Lung (tissue), 17 donors: ENCODE measurements at places on chromosomes 2 and 18. TPM values are rescaled to one million over a fixed set of nuclear protein-coding genes. Genes with fewer than 3 reads are reported as not detected.

DNA sequence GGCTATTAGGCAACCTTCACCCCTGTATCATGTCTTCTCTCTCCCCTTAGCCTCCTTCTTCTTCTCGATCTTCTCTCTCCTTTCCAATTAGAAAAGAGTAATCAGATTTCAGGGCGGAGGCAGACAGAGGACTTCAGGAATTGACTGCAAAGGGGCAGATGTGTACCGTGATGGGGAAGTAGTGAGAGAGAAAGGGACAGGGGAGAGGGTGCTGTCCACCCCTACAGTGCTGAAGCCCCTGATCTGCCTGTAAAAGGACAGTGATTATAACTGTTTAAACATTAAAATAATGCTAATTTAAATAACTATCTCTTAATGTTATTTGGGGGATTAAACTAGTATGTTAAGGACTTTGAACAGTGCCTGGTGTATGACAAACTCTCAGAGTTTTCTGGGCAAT, 178.5 kb downstream of the ACTR3 start:
- H3K36me3 ChIP-seq = no peaks in the 10 kb centered on the region
- peak; percentile 40 for DNase-seq
- no peak overlapping the region for H3K4me3 ChIP-seq
- H3K4me1 ChIP-seq = no peaks in the 10 kb centered on the region
- no peak overlapping the region for H3K27ac ChIP-seq

- no peaks in the 10 kb centered on the region for H3K27me3 ChIP-seq
- H3K27ac ChIP-seq = no peak overlapping the region
- no peaks in the 10 kb centered on the region for H3K36me3 ChIP-seq
- peaks cover 10% of the 10 kb centered on the region for H3K4me1 ChIP-seq
- H3K4me3 ChIP-seq = no peak overlapping the region
These were observed 95.2 kb upstream of the FSIP2 start for GRCh38 chr2:185643434-185643833.

- H3K4me3 ChIP-seq = no peak overlapping the region
- no peaks in the 10 kb centered on the region for H3K27me3 ChIP-seq
- H3K4me1 ChIP-seq = no peaks in the 10 kb centered on the region
These were observed 11.3 kb downstream of the RMP24 start for GRCh38 chr18:35983818-35984217.

DNA sequence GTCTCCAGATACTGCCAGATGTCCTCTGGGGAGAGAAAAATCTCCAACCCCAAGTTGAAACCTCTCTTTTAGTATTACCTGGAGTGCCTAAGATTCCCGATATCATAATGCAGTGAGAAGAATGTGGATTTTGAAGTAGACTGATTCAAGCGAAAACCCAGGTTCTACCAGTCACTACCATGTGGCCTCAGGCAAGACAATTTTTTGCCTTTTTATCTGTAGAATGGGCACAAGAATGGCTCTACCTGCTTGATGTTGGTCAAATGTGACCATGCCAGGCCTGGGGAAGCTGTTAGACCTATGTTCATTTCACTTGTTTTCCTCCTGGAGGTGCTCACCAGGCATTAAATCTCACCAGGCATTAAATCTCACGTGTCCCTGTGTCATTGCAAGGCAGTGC, 131.3 kb downstream of the DDX1 start:
- no peak for DNase-seq
- no peaks in the 10 kb centered on the region for H3K36me3 ChIP-seq
- H3K4me1 ChIP-seq = no peaks in the 10 kb centered on the region
- no peaks in the 10 kb centered on the region for H3K27me3 ChIP-seq

- no peak overlapping the region for H3K4me3 ChIP-seq
- no peaks in the 10 kb centered on the region for H3K36me3 ChIP-seq
- peaks cover 4% of the 10 kb centered on the region for H3K4me1 ChIP-seq
- no peaks in the 10 kb centered on the region for H3K27me3 ChIP-seq
- DNase-seq = no peak
These were observed 208.4 kb downstream of the ANAPC1 start for GRCh38 chr2:111675419-111676194.

DNA sequence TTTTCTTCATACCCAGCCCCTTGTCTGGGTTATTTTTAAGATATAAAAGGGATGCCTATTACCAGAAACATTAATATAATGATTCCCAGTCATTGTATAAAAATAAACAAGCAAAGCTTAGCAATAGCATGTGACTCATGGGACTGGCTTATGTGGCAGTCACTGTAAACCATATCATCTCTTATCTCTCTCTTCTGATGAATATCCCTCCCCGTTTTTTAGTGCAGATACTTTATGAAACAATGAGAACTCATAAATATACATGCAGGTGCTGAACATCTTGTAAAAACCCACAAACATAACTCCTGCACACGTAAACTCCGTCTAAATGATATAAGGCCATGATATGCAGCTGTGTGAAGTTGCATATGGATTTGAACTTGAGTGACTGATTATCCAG, 154.9 kb downstream of the MGAT5 start:
- peaks cover 34% of the 10 kb centered on the region for H3K4me1 ChIP-seq
- no peak overlapping the region for H3K27ac ChIP-seq

DNA sequence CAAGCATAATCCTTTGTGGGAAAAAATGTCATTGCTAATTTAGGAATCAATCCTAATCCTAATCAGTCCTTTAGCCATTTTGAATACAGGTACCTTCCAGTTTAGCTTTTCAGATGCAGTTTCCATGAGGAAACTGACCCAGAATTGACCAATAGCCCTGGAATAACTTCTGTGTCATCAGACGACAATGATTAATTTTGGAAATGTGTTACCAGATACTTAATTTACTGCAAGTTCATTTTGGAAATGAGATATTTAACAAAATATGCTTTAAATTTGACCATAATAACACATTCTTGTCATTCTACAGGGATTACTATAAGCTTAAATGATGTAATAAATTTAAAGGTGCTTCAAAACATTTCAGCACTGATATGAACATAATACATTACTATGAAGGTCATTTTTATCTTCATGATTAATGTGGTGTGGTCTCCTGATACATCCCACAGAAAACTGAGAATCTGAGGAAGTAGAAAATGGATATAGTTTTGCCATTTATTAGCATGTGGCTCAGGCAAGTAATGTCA, 129.8 kb upstream of the SH3BP4 start:
- no peak overlapping the region for H3K4me3 ChIP-seq
- no peak for DNase-seq
- no peaks in the 10 kb centered on the region for H3K36me3 ChIP-seq
- H3K4me1 ChIP-seq = peaks cover 4% of the 10 kb centered on the region

GRCh38 chr2:37855283-37856041, 69.6 kb upstream of the RMDN2 start:
- peak; percentile 12 for DNase-seq
- no peaks in the 10 kb centered on the region for H3K27me3 ChIP-seq
- no peak overlapping the region for H3K4me3 ChIP-seq
- H3K4me1 ChIP-seq = peaks cover 5% of the 10 kb centered on the region
- no peaks in the 10 kb centered on the region for H3K36me3 ChIP-seq

- H3K27me3 ChIP-seq = no peaks in the 10 kb centered on the region
- no peaks in the 10 kb centered on the region for H3K36me3 ChIP-seq
- H3K27ac ChIP-seq = peak overlapping the region; percentile 54
These were observed 4.6 kb upstream of the MLPH start for GRCh38 chr2:237482485-237482884.

DNA sequence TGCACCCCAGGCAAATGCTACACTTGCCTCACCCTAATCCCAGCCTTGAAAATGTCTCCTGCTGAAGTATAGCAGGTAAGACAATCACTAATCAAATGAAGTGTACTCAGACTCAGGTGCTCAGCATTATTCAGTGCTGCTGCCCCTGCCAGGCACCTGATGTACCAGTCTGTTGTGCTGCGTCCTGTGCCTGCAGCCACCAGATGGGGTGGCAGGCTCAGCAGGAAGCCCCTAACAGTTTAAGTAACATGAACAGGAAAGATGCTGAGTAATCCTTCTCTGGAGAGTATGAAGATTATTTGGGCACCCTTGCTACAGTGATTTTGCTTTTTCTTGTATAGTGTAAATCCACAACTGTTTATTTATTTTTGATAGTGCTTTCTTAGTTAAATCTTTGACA, 69.1 kb downstream of the TACR1 start:
- H3K36me3 ChIP-seq = no peaks in the 10 kb centered on the region
- DNase-seq = peak; percentile 32

GRCh38 chr18:47990981-47991380, 60.5 kb upstream of the SMAD2 start:
- no peak for DNase-seq
- H3K27me3 ChIP-seq = no peaks in the 10 kb centered on the region
- no peaks in the 10 kb centered on the region for H3K36me3 ChIP-seq

DNA sequence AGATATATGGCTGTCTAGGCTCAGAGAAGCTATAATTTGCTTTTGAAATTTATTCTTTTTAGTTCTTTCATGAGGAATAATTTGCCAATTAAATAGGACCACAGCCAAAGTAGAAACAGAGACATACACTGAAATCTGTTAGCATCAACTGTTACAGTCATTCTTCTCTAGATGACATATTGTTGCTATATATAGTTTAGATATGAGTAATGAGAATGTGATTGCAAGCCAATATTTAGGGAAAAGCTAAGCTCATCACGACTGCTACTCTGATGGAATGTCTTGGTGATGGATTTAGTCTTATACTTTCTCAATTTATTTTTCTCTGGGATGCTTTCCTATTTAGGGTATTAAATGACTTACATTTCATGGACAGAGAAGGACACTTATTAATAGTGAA, 259.1 kb downstream of the LNPK start:
- H3K36me3 ChIP-seq = no peaks in the 10 kb centered on the region
- no peaks in the 10 kb centered on the region for H3K4me1 ChIP-seq
- H3K27ac ChIP-seq = no peak overlapping the region
- H3K4me3 ChIP-seq = no peak overlapping the region

DNA sequence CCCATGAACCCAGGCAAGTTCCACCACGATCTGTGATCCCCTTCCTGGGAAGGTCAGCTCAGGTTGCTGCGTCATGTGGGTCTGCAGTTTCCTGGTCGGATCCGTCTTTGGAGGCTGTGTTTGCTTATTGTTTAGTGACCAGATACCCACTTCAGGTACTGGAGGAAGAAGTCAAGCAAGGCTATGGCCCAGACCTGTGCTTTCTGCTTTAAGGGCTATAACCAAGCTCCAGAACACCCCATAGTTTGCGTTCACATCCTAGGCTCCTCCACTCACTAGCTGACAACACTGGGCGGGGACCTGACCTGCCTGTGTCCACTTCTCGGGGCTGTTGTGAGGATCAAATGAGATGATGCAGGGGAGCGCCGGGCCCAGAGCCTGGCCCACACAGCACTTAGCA, 44.0 kb downstream of the MAL start:
- H3K4me1 ChIP-seq = no peaks in the 10 kb centered on the region
- H3K27me3 ChIP-seq = no peaks in the 10 kb centered on the region
- no peaks in the 10 kb centered on the region for H3K36me3 ChIP-seq
- H3K27ac ChIP-seq = no peak overlapping the region

- DNase-seq = no peak
- no peak overlapping the region for H3K4me3 ChIP-seq
- no peaks in the 10 kb centered on the region for H3K4me1 ChIP-seq
- no peak overlapping the region for H3K27ac ChIP-seq
- H3K27me3 ChIP-seq = no peaks in the 10 kb centered on the region
- no peaks in the 10 kb centered on the region for H3K36me3 ChIP-seq
These were observed 168.8 kb downstream of the ZNF385B start for GRCh38 chr2:179692610-179693009.

ROCK2 gene
- polyA plus RNA-seq = 11.8 TPM

CPO gene
- polyA plus RNA-seq = 0.07 TPM

TNFAIP6 gene
- polyA plus RNA-seq = 1.6 TPM

POU3F3 gene
- not detected for polyA plus RNA-seq

CSRNP3 gene
- 1.1 TPM for polyA plus RNA-seq

IL36RN gene
- polyA plus RNA-seq = 0.01 TPM

TUBB6 gene
- 142 TPM for polyA plus RNA-seq

WNT6 gene
- 0.16 TPM for polyA plus RNA-seq

SCN7A gene
- polyA plus RNA-seq = 7.5 TPM

ACKR3 gene
- polyA plus RNA-seq = 30.2 TPM

FBXO48 gene
- 0.52 TPM for polyA plus RNA-seq

LAMA1 gene
- 0.66 TPM for polyA plus RNA-seq

GAD1 gene
- 0.22 TPM for polyA plus RNA-seq

TMEM247 gene
- polyA plus RNA-seq = not detected

TXNDC9 gene
- 20.9 TPM for polyA plus RNA-seq
